ENCODE measurements at places on chromosomes 13 and 19. TPM values are rescaled to one million over a fixed set of nuclear protein-coding genes. Genes with fewer than 3 reads are reported as not detected.
A peak's percentile ranks its signal among the peaks of the same experiment; 100 is the strongest.

PDE4C gene
- 0.14 TPM for total RNA-seq

GPR183 gene
- total RNA-seq, result 36.8 TPM

IZUMO2 gene
- total RNA-seq, result not detected

GRCh38 chr19:16022681-16023080 lies 53.6 kb upstream of the TPM4 start:
- H3K27me3 ChIP-seq, result peaks cover 7% of the 10 kb centered on the region
- no peaks in the 10 kb centered on the region for H3K4me1 ChIP-seq
- no peak overlapping the region for H3K4me3 ChIP-seq
- H3K27ac ChIP-seq, result no peak overlapping the region
- H3K36me3 ChIP-seq, result no peaks in the 10 kb centered on the region

DNA sequence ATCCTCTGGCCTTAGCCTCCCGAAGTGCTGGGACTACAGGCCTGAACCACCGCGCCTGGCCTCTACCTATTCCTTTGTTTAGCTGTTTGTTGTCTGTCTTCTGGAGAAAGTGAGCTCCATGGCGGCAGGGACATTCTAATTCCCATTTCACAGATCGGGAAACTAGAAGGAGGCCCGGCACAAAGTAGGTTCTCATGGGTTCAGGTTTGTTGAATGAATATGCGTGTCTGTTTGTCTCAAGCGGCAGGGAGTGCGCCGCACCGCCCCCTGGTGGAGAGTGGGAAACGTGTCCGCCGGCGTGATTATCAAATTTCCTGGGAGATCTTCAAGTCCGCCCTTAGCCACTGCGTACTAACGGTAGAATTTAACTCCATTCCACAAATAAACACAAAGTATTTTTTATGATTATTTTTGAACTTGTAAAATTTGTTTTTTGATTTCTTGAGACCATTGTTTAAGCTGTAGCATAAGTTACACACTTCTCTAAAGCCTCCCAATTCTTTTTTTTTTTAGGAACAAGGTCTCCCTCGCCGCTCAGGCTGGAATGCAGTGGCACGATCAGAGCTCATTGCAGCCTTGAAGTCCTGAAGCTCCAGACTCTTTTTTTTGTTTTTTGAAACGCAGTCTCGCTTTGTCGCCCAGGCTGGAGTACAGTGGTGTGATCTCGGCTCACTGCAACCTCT lies 8.9 kb upstream of the CCDC9 start:
- no peaks in the 10 kb centered on the region for H3K27me3 ChIP-seq
- no peaks in the 10 kb centered on the region for H3K36me3 ChIP-seq
- H3K4me3 ChIP-seq, result no peak overlapping the region
- no peak overlapping the region for H3K27ac ChIP-seq

- H3K27ac ChIP-seq, result no peak overlapping the region
- H3K36me3 ChIP-seq, result no peaks in the 10 kb centered on the region
- no peak overlapping the region for H3K4me3 ChIP-seq
- H3K27me3 ChIP-seq, result peaks cover 16% of the 10 kb centered on the region
- DNase-seq, result no peak
These were observed 40.0 kb downstream of the C13orf46 start for GRCh38 chr13:113933901-113934300.

DNA sequence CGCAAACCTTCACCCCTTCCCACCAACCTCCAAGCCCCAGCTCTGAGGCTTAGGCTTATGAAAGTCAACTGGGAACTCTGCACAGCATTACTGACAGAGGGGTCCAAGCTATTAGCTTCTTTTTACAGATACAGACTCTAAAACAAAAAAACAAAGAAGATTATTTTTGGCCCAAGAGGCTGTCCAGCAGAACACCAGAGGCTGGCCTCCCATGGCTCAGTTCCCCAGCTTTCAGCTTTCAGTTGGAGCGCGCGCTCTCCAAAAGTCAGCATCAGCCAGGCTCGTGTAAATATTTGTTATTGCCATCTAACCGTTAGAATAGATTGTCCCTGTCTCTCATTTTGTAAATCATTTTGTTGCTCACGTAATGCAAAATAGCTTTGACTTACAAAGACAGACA lies 58.4 kb downstream of the ZIC5 start:
- H3K4me3 ChIP-seq, result no peak overlapping the region
- peaks cover 7% of the 10 kb centered on the region for H3K27me3 ChIP-seq
- no peak for DNase-seq
- no peak overlapping the region for H3K27ac ChIP-seq
- H3K36me3 ChIP-seq, result no peaks in the 10 kb centered on the region
- peaks cover 29% of the 10 kb centered on the region for H3K4me1 ChIP-seq

DNA sequence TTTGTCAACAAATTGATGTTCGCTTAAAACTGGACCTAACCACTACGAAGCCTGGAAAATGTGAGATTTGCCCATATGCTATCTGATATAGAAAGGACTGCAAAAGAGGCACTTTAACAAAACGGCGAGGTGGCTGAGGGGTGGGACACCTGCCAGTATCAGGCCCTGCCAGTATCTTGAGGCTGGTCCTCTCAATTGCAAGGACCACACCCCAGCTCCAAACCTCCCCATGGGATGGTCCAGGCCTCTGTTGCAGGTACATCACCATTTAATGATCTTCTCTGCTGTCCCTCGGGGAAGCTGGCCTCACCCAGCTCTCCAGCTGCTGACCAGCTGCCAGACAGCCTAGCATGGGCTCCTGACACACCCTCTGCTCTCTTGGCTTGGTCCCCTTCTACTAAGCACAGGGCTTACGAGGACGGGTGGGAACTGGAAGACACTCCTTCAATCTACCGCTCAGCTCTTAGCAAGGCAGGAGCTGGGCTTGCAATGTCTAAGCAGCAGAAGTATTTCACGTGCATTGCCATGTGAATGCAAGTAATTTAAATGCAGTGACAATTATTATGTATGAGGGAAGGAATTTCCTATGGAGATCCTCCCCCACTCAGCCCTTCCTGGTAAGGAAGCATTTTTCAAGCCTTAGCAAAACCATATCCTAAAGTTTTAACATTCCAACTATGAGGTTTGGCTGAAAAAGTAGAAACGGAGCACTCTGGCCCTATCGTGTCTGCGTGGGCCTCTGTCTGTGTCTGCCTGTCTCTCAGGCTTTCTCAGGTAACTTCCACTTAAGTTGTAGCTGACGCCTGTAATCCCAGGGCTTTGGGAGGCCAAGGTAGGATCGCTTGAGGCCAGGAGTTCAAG lies 63.9 kb downstream of the LATS2 start:
- H3K27me3 ChIP-seq, result peaks cover 7% of the 10 kb centered on the region
- no peak for DNase-seq
- peaks cover 4% of the 10 kb centered on the region for H3K4me1 ChIP-seq
- no peak overlapping the region for H3K4me3 ChIP-seq
- no peak overlapping the region for H3K27ac ChIP-seq

DNA sequence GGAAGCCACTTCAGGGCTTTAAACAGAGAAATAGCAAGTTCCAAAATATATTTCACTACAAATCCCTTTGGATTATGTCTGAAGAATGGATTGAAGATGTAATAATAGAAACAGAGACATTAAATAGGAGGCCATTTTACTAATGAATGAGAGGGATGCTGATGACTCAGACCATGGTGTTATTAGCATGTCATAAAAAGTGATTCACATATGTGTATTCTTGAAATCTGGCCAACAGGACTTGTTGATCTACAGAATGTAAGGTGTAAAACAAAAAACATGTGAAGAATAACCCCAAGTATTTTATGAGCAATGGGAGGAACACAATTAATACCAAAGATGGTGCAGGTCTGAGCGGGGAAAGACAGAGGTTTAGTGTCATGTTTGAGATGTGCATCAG lies 873.7 kb downstream of the SLITRK5 start:
- H3K27ac ChIP-seq, result no peak overlapping the region
- H3K27me3 ChIP-seq, result no peaks in the 10 kb centered on the region
- H3K4me1 ChIP-seq, result no peaks in the 10 kb centered on the region
- DNase-seq, result no peak

DNA sequence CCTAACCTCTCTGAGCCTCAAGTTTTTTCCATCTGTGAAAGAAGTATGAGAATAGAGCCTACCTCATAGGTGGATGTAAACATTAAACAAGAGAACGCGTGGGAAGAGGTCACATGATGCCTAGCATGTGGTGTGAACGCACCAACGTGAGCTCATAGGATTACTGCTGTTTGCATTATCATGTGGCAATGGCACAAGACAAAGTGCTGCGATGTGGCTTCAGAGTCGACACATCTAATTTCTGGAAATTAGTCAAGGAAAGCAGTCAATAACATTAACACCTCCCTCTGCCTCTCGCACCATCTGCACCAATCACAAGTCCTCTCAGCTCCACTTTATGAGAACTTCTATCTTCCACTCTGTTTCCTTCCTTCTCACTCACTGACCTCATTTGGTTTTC lies 489.7 kb downstream of the COG6 start:
- peaks cover 49% of the 10 kb centered on the region for H3K4me1 ChIP-seq
- no peaks in the 10 kb centered on the region for H3K36me3 ChIP-seq
- no peaks in the 10 kb centered on the region for H3K27me3 ChIP-seq
- peak overlapping the region; percentile 3 for H3K27ac ChIP-seq
- H3K4me3 ChIP-seq, result no peak overlapping the region

GRCh38 chr13:39263033-39263432 lies 224.8 kb downstream of the NHLRC3 start:
- H3K36me3 ChIP-seq, result no peaks in the 10 kb centered on the region
- peaks cover 12% of the 10 kb centered on the region for H3K4me1 ChIP-seq
- no peak overlapping the region for H3K27ac ChIP-seq
- peaks cover 5% of the 10 kb centered on the region for H3K27me3 ChIP-seq
- no peak overlapping the region for H3K4me3 ChIP-seq

- no peak overlapping the region for H3K4me3 ChIP-seq
- H3K27ac ChIP-seq, result no peak overlapping the region
- H3K4me1 ChIP-seq, result no peaks in the 10 kb centered on the region
- no peaks in the 10 kb centered on the region for H3K27me3 ChIP-seq
These were observed 27.8 kb downstream of the COG3 start for GRCh38 chr13:45492538-45492937.

- H3K4me1 ChIP-seq, result no peaks in the 10 kb centered on the region
- H3K27ac ChIP-seq, result no peak overlapping the region
- no peak overlapping the region for H3K4me3 ChIP-seq
- no peak for DNase-seq
These were observed 15.2 kb upstream of the SUPT20H start for GRCh38 chr13:37074703-37075102.

DNA sequence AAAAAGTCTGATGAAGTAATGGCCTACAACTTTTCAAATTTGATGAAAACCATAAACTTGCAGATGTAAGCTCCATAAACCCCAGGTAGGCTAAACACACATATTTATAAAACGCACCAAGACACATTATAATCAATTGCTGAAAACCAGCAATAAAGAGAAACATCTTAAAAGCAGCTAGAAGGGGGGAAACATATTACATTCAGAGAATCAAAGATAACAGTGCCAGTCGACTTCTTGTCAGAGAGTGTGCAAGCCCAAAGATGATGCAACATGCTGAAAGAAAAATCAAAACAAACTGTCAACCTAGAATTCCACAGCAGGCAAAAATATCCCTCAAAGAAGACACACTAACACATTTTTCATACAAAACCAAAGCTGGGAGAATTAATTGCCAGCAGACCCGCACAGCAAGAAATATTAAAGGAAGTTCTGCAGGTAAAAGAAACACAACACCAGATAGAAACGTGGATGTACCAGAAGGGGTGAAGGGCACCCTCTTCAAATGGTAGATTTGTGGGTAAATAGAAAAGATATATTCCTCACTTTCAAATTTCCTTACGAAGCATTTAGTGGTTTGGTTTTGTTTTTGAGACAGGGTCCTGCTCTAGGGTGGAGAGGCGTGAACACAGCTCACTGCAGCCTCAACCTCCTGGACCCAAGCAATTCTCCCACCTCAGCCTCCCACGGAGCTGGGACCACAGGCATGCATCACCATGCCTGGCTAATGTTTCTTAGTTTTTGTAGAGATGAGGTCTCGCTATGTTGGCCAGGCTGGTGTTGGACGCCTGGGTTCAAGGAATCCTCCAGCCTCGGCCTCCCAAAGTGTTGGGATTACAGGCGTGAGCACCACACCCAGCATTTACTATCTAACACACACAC lies 16.5 kb upstream of the ATP1A3 start:
- peaks cover 4% of the 10 kb centered on the region for H3K27me3 ChIP-seq
- DNase-seq, result no peak
- no peak overlapping the region for H3K4me3 ChIP-seq
- no peak overlapping the region for H3K27ac ChIP-seq
- H3K4me1 ChIP-seq, result peaks cover 3% of the 10 kb centered on the region

GRCh38 chr19:51726049-51726448 lies 2.3 kb upstream of the HAS1 start:
- peaks cover 13% of the 10 kb centered on the region for H3K27me3 ChIP-seq
- no peak overlapping the region for H3K4me3 ChIP-seq
- no peaks in the 10 kb centered on the region for H3K4me1 ChIP-seq
- H3K36me3 ChIP-seq, result no peaks in the 10 kb centered on the region
- no peak for DNase-seq

- H3K4me1 ChIP-seq, result no peaks in the 10 kb centered on the region
- H3K27me3 ChIP-seq, result no peaks in the 10 kb centered on the region
- DNase-seq, result no peak
- no peak overlapping the region for H3K4me3 ChIP-seq
- no peaks in the 10 kb centered on the region for H3K36me3 ChIP-seq
These were observed 545.4 kb upstream of the GPC6 start for GRCh38 chr13:92681239-92681638.

- H3K36me3 ChIP-seq, result no peaks in the 10 kb centered on the region
- H3K27ac ChIP-seq, result no peak overlapping the region
- H3K27me3 ChIP-seq, result no peaks in the 10 kb centered on the region
- H3K4me1 ChIP-seq, result no peaks in the 10 kb centered on the region
- H3K4me3 ChIP-seq, result no peak overlapping the region
- DNase-seq, result no peak
These were observed 17.0 kb downstream of the RXFP2 start for GRCh38 chr13:31756346-31756745.
